Heart right ventricle (tissue), 16 donors: ENCODE measurements at places on chromosomes 4 and X. TPM values are rescaled to one million over a fixed set of nuclear protein-coding genes. Genes with fewer than 3 reads are reported as not detected.

The CXorf65 gene
- total RNA-seq: not detected

GRCh38 chrX:14032406-14032805 is 2.7 kb upstream of the GEMIN8 start:
- peaks cover 23% of the 10 kb centered on the region for H3K4me1 ChIP-seq
- H3K4me3 ChIP-seq: no peak overlapping the region
- H3K27me3 ChIP-seq: no peaks in the 10 kb centered on the region
- no peak overlapping the region for H3K27ac ChIP-seq
- H3K36me3 ChIP-seq: no peaks in the 10 kb centered on the region
- DNase-seq: no peak

DNA sequence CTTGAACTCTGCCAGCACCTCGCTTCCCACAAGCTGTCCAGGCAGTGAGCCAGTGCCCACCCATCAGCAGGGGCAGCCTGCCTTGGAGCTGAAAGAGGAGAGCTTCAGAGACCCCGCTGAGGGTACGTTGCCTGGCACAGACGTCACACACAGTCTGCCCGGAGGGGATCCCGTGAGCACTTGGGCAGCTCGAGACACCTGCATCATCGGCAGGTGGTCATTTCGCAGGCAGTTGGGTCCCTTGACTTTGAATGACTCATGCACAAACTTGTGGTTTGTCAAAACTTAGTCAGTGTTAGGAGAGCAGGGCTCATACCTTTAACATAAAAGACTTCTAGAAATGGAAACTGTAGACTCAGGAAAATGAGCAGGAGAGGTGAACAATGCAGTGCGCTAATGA is 9.9 kb downstream of the TACC3 start:
- no peaks in the 10 kb centered on the region for H3K27me3 ChIP-seq
- H3K4me1 ChIP-seq: peaks cover 31% of the 10 kb centered on the region
- H3K4me3 ChIP-seq: no peak overlapping the region
- DNase-seq: no peak
- H3K27ac ChIP-seq: no peak overlapping the region
- H3K36me3 ChIP-seq: peaks cover 5% of the 10 kb centered on the region

GRCh38 chrX:153967536-153968224 is 3.9 kb downstream of the HCFC1 start:
- H3K4me1 ChIP-seq: peaks cover 37% of the 10 kb centered on the region
- no peak overlapping the region for H3K4me3 ChIP-seq
- peak overlapping the region; percentile 43 for H3K27ac ChIP-seq
- peaks cover 15% of the 10 kb centered on the region for H3K27me3 ChIP-seq

- H3K36me3 ChIP-seq: no peaks in the 10 kb centered on the region
- no peak overlapping the region for H3K4me3 ChIP-seq
- no peaks in the 10 kb centered on the region for H3K27me3 ChIP-seq
- no peak for DNase-seq
- no peak overlapping the region for H3K27ac ChIP-seq
Observed at GRCh38 chr4:188876881-188877280, 737.6 kb downstream of the TRIML1 start.

GRCh38 chr4:105471566-105472176 is 2.2 kb downstream of the PPA2 start:
- peak overlapping the region; percentile 97 for H3K4me3 ChIP-seq
- H3K4me1 ChIP-seq: peaks cover 31% of the 10 kb centered on the region
- H3K27me3 ChIP-seq: no peaks in the 10 kb centered on the region
- H3K36me3 ChIP-seq: no peaks in the 10 kb centered on the region
